NCI-H1694 (cell line): ENCODE measurements at places on chromosomes 2 and 18.
A peak's percentile ranks its signal among the peaks of the same experiment; 100 is the strongest.

- DNase-seq, result no peak
Observed at GRCh38 chr18:31399306-31400032, 22.9 kb downstream of the DSG4 start.

- DNase-seq, result no peak
Observed at GRCh38 chr2:176464886-176465564, 195.8 kb downstream of the MTX2 start.

DNA sequence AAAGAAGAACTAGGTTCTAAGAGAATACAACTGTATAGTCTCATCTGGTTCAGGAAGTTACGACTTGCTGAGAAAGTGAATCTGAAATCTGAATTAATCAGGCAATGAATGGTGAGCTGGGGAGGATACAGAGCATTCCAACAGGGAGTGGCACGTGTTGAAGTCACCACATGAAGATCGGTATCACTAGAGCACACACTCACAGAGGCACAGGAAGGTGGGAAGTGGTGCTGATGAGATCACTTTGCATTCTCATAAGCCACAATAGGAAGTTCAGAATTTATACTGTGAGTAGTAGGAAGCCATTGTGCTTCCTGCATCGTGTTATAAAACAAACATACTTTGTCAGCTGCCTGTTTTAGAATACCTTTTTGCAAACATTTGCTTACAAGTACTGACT lies 615.0 kb upstream of the DDX18 start:
- no peak for DNase-seq

DNA sequence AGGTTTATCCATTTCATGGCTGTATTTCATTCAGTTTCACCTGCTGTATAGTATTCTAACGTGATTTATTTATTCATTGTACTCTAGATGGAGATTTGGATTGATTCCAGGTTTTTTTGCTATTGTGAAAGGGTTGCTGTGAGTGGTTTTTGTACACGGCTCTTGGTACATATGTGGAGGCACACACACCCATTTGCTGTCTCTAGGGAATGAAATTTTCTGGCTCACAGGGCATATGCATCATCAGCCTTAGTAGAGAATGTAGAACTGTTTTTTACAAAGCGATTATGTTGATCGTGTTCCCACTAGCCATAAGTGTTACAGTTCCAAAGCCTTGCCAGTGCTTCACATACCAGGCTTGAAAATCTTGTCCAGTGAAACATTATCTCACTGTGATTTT lies 5.1 kb downstream of the SPTBN1 start:
- no peak for DNase-seq

- DNase-seq, result no peak
Observed at GRCh38 chr2:63047321-63048279, 3.0 kb upstream of the OTX1 start.

GRCh38 chr2:46650556-46651001 lies 171.2 kb downstream of the TMEM247 start:
- DNase-seq, result peak; percentile 94

- no peak for DNase-seq
Observed at GRCh38 chr2:31726457-31726856, 145.7 kb upstream of the SRD5A2 start.

- no peak for DNase-seq
Observed at GRCh38 chr2:905833-906140, 44.9 kb upstream of the SNTG2 start.

GRCh38 chr2:13504808-13505207 lies 788.1 kb downstream of the TRIB2 start:
- no peak for DNase-seq

DNA sequence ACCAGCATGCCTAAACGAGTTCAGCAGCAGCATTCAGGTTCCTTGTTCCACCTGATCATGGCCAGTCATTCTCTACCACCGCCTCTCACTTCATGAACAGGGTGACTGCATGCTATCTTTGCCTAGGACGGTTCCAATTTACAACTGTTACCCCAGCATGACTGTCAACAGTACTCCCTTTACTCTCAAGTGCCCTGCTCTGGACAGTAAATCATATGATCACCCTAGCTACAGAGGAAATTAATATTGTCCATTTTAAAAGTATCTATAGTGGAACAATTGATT lies 25.7 kb downstream of the MGAT4A start:
- DNase-seq, result no peak

- DNase-seq, result no peak
Observed at GRCh38 chr2:158926478-158926948, 41.9 kb upstream of the TANC1 start.

DNA sequence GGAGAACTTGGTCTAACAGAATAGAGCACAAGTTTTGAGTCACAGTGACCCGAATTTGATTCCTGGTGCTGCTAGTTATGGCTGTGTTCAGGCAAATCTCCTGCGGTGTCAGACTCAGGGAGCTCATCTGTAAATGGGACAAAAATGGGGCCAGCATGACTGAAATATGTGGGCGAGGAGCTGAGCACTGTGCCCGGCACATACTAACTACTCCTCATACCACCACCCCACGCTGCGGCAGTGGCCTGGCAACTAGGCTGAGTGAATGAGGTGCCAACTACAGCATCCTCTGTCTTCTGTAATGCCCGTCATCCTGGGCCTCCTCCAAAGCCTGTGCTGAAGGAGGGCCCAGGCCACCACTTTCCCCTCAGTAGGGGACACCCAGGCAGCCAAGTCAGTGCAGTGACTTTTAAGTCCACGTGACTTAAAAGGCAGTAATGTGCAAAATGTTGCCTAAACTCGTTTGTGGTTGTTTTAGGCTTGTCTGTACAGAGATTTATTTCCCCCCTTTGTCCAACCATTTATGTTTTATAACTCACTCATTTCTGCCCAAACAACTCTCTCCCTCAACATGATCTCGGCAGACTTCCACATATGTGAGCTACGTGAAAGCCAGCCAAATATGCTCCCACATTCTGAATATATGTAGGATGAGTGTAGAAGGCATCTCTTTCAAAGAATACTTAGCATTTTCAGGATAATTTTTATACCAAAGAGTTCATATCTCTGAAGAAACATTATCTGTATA lies 773.7 kb downstream of the TSN start:
- DNase-seq, result no peak

DNA sequence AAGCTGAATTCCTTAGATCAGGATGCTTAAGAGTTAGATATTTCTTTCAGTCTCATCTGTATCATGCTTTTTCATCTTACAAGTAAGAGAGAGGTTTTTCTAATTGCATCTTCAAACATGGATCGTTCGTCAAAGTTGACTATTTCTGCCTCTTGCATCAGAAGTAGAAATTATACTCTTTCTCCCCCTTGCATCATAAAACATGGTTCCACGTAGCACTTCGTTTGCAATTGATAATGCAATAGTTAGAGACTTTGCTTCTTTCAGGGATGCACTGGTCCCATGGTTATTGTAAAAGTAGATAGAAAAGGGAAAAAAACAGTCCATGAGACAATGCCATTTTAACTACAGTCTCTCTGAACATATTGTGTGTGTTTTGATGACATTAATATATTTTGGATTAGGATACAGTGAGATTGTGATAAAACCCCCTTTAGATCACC lies 75.1 kb upstream of the PARD3B start:
- DNase-seq, result no peak

- DNase-seq, result no peak
Observed at GRCh38 chr2:191222507-191222906, 22.7 kb upstream of the MYO1B start.

GRCh38 chr18:33803636-33804035 lies 225.6 kb downstream of the ASXL3 start:
- no peak for DNase-seq

- no peak for DNase-seq
Observed at GRCh38 chr2:14420851-14421250, 211.7 kb upstream of the LRATD1 start.

DNA sequence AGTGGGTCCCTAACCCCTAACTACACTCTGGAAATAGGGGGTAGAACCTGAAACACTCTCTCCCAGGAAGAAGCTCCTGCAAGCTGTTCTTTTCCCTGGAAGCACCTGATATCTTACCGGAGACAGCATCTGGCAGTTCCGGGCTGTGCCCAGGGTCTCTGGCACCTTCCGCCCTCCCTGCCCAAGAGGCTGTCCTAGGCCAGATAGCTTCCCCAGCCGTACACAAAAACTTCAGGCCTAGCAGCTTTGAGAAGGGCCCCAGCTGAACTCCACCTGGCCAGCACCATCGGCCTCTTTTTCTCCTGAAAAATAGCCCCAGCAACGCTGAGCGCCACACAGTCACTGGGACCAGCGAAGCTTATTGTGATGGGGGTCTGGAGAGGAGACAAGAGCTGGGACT lies 9.7 kb downstream of the OSR1 start:
- no peak for DNase-seq

DNA sequence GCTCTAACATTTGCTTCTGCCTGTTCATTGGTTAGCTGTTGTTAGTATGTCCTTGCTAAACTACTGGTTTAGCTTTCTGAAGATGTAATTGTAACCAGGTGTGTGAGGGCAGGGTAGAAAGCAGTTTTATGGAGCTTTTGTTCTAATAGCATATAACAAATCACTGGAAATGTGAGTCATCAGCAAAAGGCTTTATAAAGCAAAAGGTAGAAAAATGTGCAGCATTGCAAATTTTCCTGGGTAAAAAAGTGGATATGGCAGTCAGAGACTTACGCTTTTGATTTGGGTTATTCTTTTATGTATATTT lies 85.3 kb downstream of the ZNF407 start:
- no peak for DNase-seq

- peak; percentile 24 for DNase-seq
Observed at GRCh38 chr2:152336854-152337510, 2.0 kb downstream of the FMNL2 start.
